ENCODE measurements at places on chromosomes 5 and 9.

DNA sequence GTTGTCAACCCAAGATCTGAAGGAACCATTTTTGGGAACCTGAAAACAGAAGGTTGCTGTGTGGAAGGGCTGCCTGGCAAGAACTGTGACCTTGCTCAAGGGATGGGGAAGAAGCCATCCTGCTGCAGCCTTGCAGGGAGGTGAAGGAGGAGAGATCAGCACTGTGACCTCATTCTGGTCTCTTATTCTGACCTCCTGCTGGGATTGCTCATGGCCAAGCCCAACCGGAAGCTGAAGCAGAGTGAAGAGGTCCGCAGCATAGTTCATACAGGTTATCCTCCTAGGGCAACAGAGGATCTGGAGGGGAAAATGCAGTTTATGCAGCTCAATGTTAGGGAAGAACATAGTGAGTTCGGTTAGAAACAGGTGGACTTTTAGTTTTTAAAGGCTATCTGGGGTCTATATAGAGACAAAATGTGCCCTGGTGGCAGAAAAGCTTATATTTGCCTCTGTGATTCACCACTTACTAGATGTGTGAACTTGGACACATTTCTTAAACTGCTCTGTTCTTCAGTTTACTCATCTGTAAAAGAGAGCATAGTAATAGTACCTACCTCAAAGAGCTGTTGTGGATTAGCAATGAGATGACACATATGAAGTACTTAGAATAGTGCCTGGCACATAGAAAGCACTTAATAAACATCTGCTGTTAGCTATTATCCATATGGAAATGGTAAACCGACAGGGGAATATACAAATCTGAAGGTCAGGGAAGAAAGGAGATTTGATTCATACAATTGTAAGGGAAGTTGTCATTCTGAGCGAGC lies 57.9 kb upstream of the BNC2 start:
- DNase-seq: no peak

GRCh38 chr5:81748556-81748955 lies 2.3 kb downstream of the SSBP2 start:
- no peak for DNase-seq

- DNase-seq: no peak
Observed at GRCh38 chr5:94130077-94130476, 388.7 kb upstream of the POU5F2 start.

DNA sequence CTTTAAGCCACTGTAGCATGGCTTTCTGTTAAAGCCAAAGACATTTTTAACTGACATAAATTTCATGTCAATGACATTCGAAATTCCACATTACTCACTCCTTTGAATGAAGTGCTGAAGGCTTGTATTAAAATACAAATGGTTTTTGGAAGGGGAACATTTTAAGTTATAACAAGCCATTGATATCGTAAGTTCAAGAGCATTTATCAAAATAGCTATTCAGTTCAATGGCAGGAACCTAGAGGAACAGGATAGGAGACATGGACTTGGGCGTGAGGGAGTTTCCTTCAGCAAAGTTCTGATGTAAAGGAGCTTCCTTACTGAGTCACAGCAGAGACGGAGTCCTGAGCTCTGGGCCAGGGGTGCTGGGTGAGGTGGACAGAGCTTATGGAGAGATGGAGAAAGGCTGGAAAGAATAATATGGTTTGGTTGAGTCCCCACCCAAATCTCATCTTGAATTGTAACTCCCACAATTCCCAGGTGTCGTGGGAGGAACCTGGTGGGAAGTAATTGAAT lies 631.8 kb downstream of the BNC2 start:
- no peak for DNase-seq

DNA sequence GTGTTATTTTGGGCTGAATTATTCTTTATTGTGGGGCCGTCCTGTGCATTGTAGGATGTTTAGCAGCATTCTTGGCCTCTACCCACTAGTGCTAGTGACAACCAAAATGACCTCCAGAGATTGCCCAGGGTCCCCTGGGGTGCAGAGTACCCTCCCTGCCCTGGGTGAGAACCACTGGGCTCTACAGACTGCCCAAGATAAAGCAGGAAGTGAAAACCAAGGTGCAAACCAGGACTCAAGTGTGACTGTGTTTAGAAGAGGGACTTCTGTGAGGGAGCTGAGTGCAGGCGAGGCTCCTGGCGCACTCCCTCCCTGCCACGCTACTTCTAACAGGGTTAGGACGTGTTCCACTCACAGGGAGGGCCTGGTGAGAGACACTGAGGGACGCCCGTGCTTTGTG lies 41.6 kb downstream of the USP20 start:
- DNase-seq: no peak

DNA sequence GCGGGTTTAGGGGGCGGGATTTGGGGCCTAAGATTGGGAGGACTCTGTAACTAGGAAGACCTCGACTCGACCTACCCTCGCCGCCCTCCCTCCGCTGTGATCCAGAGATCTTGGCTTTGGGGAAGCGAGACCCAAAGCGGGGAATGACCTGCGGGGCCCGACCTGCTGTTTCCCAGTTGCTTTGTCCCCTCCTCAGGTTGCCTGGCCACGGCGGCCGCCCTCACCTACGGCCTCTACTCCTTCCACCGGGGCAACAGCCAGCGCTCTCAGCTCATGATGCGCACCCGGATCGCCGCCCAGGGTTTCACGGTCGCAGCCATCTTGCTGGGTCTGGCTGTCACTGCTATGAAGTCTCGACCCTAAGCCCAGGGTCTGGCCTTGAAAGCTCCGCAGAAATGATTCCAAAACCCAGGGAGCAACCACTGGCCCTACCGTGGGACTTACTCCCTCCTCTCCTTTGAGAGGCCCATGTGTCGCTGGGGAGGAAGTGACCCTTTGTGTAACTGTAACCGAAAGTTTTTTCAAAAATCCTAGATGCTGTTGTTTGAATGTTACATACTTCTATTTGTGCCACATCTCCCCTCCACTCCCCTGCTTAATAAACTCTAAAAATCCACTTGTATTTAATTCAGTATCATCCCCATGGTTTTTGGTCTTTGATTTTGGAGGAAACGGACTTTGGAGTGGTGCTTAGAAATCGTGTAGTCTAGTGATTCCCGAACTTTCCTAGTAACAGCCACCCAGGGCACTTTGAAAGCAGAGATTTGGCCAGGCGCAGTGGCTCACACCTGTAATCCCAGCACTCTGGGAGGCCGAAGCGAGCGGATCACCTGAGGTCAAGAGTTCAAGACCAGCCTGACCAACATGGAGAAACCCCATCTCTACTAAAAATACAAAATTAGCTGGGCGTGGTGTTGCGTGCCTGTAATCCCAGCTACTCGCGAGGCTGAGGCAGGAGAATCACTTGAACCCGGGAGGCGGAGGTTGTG lies 878 bp downstream of the HIGD2A start:
- DNase-seq: no peak

All from caudate nucleus (tissue), 63 donors.